ENCODE measurements at places on chromosomes 12 and 14. TPM values are rescaled to one million over a fixed set of nuclear protein-coding genes. Genes with fewer than 3 reads are reported as not detected.

RFX4 gene
- total RNA-seq = not detected

B4GALNT3 gene
- 4.2 TPM for total RNA-seq

RASSF3 gene
- 43.5 TPM for total RNA-seq

WNT5B gene
- 7.5 TPM for total RNA-seq

TEDC1 gene
- 11.5 TPM for total RNA-seq

OTOGL gene
- total RNA-seq = 0.31 TPM

NKX2-1 gene
- not detected for total RNA-seq

DNA sequence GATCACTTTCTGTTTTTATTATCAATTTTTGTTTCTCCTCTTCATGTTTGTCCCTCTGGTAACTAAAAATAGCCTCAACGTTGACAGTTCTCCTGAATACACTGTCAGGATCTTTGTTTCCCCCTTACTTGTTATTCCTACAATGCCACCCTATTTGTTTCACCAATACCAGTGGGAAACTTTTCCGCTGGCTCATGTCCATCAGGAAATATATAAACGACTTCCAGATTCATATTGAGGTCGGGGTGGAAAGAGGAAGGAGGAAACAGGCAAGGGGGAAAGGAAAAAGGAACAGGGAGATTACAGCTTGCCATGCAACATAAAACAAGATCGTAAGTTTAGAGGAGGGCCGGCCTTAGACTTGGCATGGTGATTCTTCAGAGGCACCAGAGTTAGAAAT, 61.7 kb downstream of the BTBD7 start:
- DNase-seq = no peak

DNA sequence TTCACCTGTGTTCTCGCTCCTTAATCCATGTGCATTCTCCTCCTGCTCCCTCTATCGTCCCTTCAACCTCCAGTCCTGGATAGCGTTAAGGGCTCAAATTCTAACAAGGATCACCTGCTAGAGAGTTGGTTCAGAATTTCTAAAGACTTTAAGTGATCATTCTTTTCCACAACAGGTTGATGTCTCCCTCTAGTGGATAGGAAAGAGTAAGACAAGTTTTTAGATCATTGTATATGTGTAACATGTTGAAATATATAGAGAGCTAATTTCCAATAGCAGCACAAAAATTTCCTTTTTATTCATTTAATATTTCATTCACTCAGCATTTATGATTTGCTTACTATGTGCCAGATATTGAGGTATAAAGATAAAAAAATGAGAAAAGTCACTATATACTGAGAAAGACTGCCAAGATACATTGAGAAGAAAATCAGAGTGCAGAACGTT, 9.3 kb upstream of the ESR2 start:
- DNase-seq = no peak

- no peak for DNase-seq
Observed at GRCh38 chr14:103472939-103473338, 49.7 kb downstream of the CKB start.

GRCh38 chr12:8970432-8970831, 18.9 kb upstream of the KLRG1 start:
- DNase-seq = no peak

GRCh38 chr14:25908277-25909044, 689.4 kb downstream of the NOVA1 start:
- no peak for DNase-seq

DNA sequence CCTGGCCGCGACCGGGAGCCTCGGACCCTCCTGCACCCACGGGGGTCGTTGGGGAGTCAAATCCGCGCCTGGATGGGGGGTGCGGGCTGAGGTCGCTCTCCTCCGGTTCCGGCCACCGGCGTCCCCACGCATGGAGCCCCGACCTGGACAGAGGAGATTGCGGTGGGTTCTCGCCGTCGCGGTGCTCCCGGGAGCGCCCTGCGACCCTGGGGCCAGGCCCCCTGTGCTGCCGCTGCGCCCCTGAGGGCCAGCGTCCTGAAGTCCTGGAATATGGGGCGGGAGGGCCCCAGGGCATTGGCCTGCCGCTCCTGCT, 345 bp downstream of the ASPG start:
- DNase-seq = no peak

GRCh38 chr14:27484633-27485032, 886.8 kb upstream of the NOVA1 start:
- no peak for DNase-seq

- no peak for DNase-seq
Observed at GRCh38 chr14:88005978-88006851, 1.3 kb downstream of the GPR65 start.

DNA sequence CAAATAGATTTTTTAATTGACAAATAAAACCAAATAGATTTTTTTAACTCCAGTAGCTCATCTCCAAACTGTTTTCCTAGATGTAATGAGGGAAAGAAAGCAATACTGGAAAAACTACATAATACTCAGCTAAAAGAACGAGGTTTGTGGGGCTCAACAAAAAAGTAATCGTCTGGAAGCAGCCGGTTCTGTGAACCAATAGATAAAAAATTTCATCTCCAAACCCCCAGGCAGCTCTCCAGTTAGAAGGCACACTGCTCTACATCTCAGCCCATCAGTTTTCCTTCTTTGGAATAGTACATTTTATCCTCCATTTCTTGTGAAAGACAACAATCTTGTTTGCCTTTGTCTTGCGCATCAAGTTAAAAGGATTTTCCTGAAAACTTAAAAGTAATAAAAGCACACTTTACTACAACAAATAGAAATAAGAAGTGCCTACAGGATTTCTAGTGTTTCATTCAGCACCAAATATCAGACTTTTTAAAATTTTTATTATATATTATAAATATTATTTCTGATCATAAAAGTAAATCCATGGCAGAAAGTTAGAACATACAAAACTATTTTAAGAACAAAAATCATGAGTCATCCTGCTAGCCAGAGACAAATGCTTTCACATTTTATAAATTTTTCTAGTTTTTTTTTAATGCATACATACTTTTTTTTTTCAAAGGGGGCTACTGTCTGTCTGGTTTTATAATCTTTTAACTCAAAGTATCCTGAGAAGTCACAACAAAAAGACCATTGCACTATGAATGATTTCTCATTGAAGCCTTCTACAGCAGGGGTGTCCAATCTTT, 67.7 kb downstream of the EPS8 start:
- DNase-seq = no peak

- no peak for DNase-seq
Observed at GRCh38 chr14:21049271-21049673, 7.1 kb downstream of the RNASE7 start.

GRCh38 chr12:11949738-11950411, 120.9 kb upstream of the BCL2L14 start:
- DNase-seq = no peak

Data from endothelial cell (in vitro differentiated cells).